Fibroblast of skin of right quadriceps (primary cell): ENCODE measurements at places on chromosomes 3 and 15.

- DNase-seq: no peak
Observed at GRCh38 chr3:155745795-155746550, 1.1 kb upstream of the PLCH1 start.

GRCh38 chr3:113532698-113533533 lies 561 bp downstream of the SIDT1 start:
- no peak for DNase-seq

- no peak for DNase-seq
Observed at GRCh38 chr3:18284716-18285115, 140.4 kb downstream of the SATB1 start.

- DNase-seq: peak; percentile 93
Observed at GRCh38 chr3:42063888-42064287, 27.3 kb upstream of the TRAK1 start.
